ENCODE measurements at places on chromosomes 11 and 22. TPM values are rescaled to one million over a fixed set of nuclear protein-coding genes. Genes with fewer than 3 reads are reported as not detected.

GRCh38 chr22:17213976-17214375, 5.3 kb downstream of the ADA2 start:
- H3K4me1 ChIP-seq, result no peaks in the 10 kb centered on the region
- DNase-seq, result peak; percentile 73
- H3K36me3 ChIP-seq, result no peaks in the 10 kb centered on the region
- no peaks in the 10 kb centered on the region for H3K27me3 ChIP-seq
- no peak overlapping the region for H3K27ac ChIP-seq

DNA sequence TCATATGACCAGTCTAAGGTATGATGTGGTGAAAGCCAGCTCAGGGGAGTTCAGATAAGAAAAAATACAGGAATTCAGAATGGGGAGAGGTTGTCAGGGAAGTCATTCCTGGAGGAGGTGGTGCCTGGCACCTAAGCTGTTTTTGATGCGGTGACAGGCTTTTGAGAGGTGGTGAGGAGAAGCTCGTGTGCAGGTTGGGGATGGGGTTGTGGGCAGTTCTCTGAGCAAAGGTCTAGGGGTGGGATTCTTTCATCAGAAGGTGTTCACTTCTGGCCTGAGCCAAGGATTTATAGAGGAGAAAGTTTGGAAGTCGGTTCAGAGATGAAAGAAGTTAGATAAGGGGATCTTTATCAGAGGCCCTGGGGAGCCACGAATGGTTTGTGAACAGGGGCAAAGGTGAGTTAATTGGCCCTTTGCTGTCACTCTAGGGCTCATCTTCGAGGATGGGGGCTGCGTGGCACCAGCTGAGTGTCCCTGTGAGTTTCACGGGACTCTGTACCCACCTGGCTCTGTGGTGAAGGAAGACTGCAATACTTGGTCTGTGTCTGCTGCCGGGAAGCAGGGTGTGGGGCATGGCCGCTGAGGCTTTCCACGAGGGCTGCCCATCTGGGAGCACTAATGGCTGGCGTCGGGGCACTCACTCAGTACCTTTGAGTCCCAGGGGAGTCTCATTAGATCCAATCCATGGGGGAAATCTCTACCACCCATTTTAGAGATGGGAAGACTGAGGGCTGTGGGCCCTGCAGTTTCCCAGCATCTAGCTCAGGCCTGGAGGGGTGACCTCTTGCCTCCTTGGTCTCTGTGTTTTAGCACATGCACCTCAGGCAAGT, 13.4 kb downstream of the OTOG start:
- H3K4me3 ChIP-seq, result no peak overlapping the region
- no peak overlapping the region for H3K27ac ChIP-seq
- no peaks in the 10 kb centered on the region for H3K27me3 ChIP-seq
- no peaks in the 10 kb centered on the region for H3K36me3 ChIP-seq
- DNase-seq, result no peak

- H3K4me1 ChIP-seq, result no peaks in the 10 kb centered on the region
- no peaks in the 10 kb centered on the region for H3K27me3 ChIP-seq
- H3K4me3 ChIP-seq, result no peak overlapping the region
- H3K27ac ChIP-seq, result no peak overlapping the region
These were observed 29.0 kb downstream of the ANKRD42 start for GRCh38 chr11:83222499-83222898.

Gene SORL1
- 7.5 TPM for total RNA-seq

Gene P2RX3
- total RNA-seq, result not detected

DNA sequence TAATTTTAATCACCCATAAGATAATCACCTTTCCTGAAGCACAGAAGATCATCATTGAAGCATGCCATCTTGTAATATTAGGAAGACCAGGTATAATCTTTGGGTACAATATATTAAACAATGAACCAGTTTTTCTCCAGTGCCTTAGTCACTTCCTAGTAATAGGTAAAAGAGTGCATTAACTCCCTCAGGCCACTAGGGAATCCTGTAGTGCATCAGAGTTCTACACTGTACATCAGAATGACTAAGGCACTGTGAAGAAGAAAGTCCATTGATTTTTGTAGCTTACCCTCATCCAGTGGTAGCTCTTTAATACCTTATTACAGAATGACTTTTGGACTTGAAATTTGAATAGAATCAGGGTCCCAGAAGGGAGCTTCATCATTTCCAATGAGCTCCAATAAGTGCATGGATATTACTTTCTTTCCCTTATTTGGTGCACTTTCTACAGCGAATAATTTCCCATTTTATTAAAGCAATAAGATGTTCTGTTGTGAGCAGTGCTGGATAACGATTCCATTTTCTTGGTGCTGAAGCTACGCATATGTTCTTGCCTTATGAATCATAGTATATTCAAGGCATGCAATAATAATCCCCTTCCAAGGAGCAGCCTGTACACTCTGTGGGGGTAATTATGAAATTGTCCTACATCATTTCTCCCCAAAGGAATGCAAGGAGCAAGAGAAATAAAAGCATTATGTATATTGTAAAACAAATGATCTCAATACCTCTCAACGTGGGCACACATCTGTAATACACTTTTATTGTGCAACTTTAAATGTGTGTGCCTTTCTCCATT, 4.7 kb downstream of the C11orf87 start:
- no peaks in the 10 kb centered on the region for H3K36me3 ChIP-seq
- no peaks in the 10 kb centered on the region for H3K4me1 ChIP-seq
- no peak for DNase-seq
- no peaks in the 10 kb centered on the region for H3K27me3 ChIP-seq

DNA sequence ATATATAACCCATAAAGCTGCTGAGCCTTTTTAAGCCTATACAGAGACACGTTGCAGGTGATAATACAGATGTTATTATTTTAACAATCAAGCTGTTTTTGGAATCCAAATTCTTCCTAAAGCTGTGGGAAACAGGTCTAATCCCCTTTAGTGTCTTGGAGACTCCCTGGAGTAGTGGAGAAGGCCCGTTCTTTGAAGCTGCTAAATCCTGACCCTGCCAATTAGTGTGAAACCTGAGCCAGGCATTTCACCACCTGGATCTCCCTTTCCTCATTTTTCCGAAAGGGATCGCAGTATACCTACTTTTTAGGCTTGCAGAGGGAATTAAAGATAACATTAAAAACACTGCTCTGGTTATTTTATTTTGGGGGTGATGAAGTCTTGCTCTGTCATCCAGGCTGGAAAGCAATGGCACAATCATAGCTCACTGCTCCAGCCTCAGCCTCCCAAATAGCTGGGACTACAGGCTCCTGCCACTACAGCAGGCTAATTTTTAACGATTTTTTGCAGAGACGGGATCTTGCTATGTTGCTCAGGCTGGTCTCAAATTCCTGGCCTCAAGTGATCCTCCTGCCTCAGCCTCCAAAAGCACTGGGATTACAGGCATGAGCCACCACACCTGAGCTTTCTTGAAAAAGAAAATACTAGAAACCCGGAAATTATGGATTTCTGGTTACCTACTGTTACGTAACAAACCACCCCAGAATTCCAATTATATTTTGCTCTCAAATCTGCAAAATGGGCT, 1.7 kb upstream of the EIF4ENIF1 start:
- peak overlapping the region; percentile 94 for H3K27ac ChIP-seq
- peaks cover 6% of the 10 kb centered on the region for H3K36me3 ChIP-seq
- H3K27me3 ChIP-seq, result no peaks in the 10 kb centered on the region
- no peaks in the 10 kb centered on the region for H3K4me1 ChIP-seq

Gene TRIM29
- total RNA-seq, result 2.7 TPM

Gene SMTNL1
- total RNA-seq, result not detected

Gene KCNJ4
- 7.0 TPM for total RNA-seq

Measured in right atrium auricular region (tissue), 2 donors.